Thymus (tissue), 14 donors: ENCODE measurements at places on chromosomes 13 and 19. TPM values are rescaled to one million over a fixed set of nuclear protein-coding genes. Genes with fewer than 3 reads are reported as not detected.
A peak's percentile ranks its signal among the peaks of the same experiment; 100 is the strongest.

GRCh38 chr13:111947026-111947810, 119.7 kb upstream of the SOX1 start:
- no peak for DNase-seq

- DNase-seq = no peak
These were observed 12.6 kb upstream of the SHD start for GRCh38 chr19:4266253-4267000.

DNA sequence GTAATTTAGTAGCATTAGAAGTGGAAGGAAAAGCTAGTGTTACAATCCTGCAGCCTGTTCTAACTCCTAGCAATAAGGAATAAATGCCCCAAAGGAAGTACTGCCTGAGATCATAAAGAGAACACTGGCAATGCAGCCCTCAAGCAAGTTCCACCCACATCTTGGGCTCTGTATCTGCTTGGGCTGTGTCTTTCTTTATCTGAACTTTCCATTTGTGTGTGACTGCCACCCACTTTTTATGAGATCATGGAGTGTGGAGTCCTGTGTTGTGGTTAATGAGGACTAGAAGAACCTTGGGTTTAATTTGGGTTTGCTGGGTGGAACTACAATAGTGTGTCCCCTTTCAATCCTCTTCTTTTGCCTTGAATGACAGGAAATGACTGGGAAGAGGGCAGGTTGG, 38.2 kb downstream of the RFXAP start:
- DNase-seq = no peak

GRCh38 chr13:95335667-95336066, 34.4 kb upstream of the ABCC4 start:
- DNase-seq = no peak

DNA sequence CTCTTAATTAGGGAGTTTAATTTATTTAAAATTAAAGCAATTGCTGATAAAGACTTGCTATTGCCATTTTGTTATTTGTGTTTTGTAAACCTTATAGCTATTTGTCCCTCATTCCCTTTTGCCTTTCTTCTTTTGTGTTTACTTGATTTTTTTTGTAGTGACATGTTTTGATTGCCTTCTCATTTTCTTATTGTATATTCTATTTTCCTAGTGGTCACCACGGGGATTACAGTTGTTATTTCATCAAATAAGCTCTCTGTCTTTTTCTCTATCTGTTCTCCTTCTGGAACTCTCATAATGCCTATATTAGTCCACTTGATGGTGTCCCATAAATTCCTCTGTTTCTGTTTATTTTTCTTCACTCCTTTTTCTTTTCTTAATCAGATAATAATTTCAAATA, 64.4 kb upstream of the FRY start:
- no peak for DNase-seq

GRCh38 chr13:45886466-45886865, 34.9 kb upstream of the SIAH3 start:
- no peak for DNase-seq

DNA sequence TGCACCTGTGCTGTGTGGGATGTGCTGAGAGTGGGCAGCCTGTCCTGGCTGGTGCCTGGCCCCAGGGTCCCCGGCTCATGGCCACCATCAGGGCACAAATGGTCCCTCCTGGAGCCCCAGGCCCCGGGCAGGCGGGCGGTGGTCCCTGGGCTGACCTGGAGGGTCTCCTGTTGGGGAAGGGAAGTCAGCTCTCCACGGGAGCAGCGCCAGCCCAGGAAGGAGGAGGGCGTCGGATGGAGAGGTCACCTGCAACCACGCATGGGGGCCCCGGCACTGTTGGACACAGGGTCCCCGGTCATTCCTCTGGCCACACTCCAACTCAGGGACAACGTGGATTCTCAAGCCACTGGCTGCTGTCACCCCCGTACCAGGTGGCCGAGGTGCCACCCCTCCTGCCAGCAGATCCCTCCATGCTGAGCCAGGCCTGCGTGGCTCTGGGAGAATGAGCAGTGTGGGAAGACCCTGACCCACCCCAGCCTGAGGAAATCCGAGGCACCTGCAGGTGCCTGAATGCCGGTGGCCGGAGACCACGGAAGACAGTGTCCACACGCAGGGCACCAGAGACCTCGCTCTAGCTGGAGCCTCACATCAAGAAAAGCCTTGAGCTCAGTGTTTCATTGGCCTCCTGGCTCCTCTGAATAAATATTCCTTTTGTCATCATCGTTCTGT, 13.5 kb downstream of the LMNB2 start:
- no peak for DNase-seq

- DNase-seq = no peak
These were observed 22.0 kb downstream of the SIN3B start for GRCh38 chr19:16851031-16851712.

DNA sequence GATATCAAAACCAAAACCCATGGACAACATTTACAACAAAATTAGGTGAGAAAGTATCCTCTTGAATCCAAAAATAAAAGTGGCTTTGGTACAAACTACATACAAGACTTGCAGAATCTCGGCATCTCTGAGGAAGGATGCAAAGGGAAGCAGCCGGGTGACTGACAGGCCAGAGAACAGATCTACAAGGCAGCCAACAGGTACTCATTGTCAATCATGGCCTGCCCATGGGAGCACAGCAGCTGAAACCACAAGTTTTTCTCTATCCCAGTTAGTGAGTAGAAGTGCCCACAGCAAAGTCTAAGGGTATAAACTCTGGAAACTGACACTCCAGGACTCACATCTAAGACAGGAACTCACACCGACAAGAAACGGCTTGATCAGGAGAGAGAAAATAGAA, 74.5 kb downstream of the TBC1D4 start:
- no peak for DNase-seq

DNA sequence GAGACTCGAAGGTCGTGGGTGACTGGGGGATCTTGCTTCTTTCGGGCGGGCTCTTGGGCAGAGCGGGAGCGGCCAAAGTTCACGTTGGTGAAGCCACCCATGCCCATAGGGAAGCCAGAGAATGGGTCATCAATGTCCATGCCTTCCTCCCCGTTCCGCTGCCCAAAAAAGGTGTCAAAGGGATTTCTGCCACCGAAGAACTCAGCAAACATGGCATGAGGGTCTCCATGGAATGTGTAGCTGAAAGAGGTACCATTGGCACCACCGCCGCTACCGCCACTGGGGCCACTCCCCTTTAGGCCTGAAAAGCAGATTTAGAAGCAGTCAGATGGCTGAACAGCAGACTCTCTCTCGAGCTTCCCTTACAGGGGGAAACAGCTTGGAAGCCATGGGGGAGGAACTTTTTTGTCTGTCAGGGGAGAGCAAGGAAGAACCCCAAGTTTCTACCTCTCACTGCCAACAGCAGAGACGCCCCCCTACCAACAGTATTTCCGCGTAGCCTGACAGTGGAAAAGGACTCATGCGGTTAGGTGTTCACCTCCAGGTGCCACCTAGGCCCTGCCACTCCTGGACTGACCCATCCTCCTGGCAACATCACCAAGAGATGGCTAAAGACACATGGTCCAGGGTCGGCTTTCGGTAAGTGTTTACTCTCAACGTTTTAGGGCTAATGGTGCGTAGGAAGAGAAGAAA, 1.3 kb downstream of the DNAJB1 start:
- peak; percentile 59 for DNase-seq

DNA sequence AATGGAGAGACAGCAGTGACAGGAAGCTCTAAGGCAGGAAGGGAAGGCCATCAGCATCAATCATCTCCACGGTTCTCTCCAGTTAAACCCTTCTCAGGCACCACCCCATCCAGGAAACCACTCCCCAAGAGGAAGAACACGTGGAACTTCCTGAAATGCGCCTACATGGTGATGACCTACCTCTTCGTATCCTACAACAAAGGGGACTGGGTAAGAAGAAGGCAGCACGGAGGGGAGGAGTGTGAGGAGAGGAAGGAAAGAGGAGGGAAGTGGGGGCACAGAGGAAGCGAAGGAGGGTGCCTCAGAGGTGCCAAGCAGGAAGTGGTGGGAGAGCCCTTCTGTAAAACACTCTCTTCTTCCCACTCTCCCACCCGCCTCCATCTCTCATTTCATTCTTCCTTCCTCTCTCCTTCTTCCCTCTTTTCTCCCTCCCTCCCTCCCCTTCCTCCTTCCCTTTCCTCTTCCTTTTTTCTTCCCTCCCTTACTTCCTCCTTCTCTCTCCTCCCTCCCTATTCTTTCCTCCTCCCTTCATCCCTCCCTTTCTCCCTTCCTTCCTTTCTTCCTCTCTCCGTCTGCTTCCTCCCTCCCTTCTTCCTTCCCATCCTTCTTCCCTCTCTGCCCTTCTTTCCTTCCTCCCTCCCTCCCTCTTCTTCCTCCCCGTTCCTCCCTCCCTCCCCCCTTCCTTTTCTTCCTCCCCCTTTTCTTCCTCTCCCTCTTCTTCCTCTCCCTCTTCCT, 12.6 kb downstream of the ZSCAN5A start:
- no peak for DNase-seq

GRCh38 chr19:31185261-31185660, 164.0 kb downstream of the TSHZ3 start:
- DNase-seq = no peak

- no peak for DNase-seq
These were observed 7.8 kb downstream of the MKNK2 start for GRCh38 chr19:2043251-2043641.

DNA sequence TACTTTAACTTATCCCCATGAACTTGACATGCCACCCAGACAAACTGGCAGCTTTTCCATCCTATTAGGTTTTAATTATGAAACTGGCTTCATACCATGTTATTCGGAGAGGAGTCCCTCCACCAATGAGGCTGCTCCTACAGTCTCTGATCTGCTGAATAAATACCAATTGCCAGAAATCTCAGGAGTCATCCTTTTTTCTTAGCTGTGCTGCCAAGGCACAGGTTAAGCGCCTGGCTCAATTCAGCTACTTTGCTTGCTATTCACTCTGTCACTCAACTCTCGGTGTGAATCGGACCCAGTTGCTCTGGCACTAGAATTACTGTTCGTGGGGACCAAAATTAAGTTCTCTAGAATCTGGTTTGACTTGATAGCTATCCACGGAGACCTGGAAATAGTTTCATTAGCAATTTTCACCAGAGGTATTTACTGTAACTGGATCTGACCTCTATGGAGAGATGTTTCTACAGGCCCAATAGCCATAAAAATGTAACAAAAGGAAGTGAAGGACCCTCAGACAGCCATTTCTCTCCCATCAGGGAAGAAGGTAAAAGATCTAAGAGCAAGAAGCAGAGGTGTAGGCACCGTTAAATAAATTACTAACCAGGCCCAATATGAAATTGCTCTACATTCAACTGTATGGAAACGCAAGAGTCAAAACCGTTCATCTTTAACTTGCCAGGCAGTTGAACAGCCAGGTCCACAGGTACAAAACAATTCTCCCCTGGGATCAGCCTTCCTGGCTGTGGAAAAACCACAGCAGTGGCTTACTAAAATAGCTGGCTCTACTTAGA, 5.4 kb downstream of the ZC3H4 start:
- DNase-seq = no peak

DNA sequence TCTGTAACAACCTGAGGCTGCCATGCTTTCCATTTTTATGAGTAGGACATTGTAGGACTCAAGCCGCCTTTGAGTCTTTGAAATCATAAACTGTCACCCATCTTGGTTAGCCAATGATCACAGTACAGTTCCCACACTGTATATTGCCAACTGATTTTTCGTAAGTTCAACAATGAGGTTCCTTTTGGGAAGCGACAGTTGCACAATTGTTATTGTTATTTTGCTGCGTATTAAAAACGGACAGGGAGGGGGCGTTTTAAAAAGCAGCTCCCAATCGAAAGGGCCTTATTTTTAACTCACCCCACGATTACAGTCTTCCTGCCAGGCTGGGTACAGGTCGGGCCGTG, 601 bp downstream of the SLC46A3 start:
- DNase-seq = peak; percentile 3

- no peak for DNase-seq
These were observed 705.3 kb downstream of the GPC5 start for GRCh38 chr13:92103689-92104153.

DNA sequence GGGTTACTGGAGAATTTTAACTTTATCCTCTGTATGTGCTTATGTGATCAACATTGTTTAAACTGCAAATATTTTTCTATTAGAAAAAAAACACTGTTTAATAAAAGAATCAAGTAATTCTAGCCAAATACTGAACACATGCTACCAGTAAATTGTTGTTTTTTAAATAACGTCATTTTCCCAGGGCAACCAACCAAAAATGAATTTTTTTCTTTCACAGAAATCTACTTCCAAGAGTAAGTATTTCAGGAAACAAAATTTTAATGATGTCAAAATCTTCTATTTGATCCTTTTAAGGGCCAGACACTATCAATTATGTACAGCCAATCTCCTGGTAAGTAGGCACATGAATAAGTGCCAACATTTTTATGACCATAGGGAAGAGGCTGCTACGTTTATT, 57.1 kb downstream of the TUBGCP3 start:
- no peak for DNase-seq

- no peak for DNase-seq
These were observed 118.3 kb downstream of the DNAJC15 start for GRCh38 chr13:43141685-43142084.

DNA sequence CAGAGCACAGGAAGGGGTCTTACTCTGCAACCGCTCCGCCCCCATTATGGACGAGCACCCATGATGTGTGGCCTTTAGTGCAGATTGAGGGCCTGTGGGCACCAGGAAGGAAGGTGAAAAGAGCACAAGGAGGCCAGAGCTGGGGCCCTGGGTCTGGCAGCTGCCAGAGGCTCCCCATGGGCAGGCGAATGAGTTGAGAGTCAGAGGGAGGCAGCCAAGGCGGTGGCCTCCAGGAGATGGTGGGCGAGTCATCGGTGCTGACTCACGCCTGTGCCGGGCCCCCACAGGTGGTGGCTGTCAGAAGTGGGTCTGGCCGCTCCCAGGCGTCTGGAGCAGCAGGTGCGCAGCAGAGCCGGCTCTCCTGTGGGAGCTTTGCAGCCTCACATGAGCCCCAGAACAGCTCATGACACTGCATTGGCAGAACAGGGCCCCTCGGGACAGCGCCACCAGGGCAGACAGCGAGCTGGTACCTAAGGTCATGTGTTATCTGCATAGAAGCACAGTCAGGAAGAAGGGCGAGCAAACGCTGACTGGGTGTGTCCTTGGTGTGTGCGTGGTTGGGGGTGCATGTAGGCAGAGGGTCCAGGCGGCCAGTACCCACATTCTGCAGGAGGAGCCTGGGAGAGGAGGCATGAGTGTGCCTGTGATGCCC, 68.8 kb downstream of the CHST8 start:
- DNase-seq = no peak

DNA sequence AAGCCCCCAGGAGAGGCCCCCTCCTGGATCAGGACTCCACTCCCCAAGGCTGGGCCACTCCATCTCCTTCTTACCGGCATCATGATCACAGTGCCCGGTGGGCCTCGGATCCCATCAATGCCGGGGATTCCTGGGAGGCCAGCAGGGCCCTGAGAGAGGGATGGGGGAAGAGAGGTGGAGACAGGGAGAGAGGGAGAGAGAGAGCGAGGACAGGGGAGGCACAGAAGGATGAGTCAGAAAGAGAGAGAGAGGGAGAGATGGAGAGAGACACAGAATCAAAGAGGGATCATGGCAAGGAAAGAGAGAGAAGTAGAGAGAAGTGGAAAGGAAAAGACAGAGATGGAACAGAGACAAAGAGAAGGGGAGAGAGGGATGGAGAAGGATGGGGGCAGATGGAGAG, 13.8 kb downstream of the COL5A3 start:
- DNase-seq = no peak

- DNase-seq = no peak
These were observed 48.5 kb downstream of the PEX11G start for GRCh38 chr19:7440188-7440975.

CD209 gene
- total RNA-seq = 3.4 TPM

DIS3 gene
- 31.1 TPM for total RNA-seq

PSG11 gene
- 0.05 TPM for total RNA-seq

RFXAP gene
- 2.6 TPM for total RNA-seq

MYO16 gene
- 0.19 TPM for total RNA-seq

PALM3 gene
- total RNA-seq = not detected

MCF2L gene
- 13.0 TPM for total RNA-seq

RNF225 gene
- not detected for total RNA-seq
